ENCODE measurements at places on chromosomes 4 and X. TPM values are rescaled to one million over a fixed set of nuclear protein-coding genes. Genes with fewer than 3 reads are reported as not detected.

- DNase-seq, result no peak
Observed at GRCh38 chrX:16199343-16199742, 32.1 kb downstream of the MAGEB17 start.

DNA sequence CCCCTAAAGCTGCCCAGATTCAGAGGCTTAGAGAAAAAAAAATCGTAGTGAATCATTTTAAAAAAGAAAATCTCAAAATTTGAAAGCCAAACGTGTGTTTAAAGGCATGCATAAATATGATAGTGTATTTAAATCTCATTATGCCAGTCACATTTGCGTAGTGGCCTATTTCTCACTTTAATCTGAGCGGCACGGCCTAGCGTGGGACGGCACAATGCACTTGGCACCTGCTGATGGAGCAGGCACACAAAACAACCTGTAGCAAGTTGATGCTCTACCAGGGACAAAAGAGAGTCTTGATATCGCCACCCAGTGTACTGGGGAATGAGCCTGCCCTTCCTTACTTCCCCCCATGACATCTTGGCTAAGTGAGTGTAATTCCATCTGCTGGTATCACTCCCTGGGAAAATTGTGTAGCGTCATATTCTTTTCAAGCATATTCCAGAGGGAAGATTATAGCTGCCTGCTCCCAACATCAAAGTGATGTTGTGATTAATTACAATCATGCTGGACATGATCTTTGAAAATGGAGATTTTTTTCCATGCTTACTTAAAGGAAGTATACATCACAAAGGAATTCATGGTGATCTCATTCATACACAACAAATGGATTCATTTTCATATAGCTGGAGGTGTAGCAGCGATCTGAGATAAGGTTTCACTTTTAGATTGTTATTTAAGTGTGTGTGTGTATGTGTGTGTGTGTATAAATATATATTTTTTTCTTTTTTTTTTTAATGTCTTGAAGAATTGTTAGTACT, 138.8 kb downstream of the DCTD start:
- peak; percentile 63 for DNase-seq

- DNase-seq, result no peak
Observed at GRCh38 chr4:24372341-24372740, 212.0 kb downstream of the DHX15 start.

DNA sequence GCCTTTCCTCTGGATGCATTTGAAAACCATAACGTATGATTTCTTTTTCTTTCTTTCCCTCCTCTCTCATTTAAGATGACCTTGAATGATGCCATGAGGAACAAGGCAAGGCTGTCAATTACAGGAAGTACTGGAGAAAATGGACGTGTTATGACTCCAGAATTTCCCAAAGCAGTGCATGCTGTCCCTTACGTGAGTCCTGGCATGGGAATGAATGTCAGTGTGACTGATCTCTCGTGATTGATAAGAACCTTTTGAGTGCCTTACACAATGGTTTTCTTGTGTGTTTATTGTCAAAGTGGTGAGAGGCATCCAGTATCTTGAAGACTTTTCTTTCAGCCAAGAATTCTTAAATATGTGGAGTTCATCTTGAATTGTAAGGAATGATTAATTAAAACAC, 142.8 kb downstream of the GRIA2 start:
- DNase-seq, result no peak

- peak; percentile 4 for DNase-seq
Observed at GRCh38 chr4:17577665-17578481, 875 bp downstream of the LAP3 start.

GRCh38 chrX:19791562-19791961, 95.8 kb downstream of the SH3KBP1 start:
- DNase-seq, result peak; percentile 25

DNA sequence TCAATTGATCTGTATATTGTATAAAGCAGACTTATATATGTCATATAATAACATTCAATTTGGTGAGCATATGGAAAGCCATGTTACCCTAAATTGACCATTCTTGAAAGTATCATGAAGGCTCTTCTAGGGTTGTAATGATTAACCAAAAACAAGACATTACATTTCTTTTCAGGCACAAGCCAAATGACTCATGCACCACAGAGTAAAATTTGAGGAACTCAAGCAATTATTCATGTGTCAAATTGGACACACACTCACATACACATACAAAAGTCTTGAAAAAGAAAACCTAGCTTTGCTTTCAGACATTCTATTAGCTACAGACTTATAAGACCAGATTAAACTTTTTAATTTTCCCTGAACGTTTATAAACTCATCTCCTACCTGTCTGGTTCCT, 146.5 kb upstream of the PCDH18 start:
- DNase-seq, result peak; percentile 81

GRCh38 chr4:180169966-180170365, 2073.2 kb upstream of the TENM3 start:
- DNase-seq, result no peak

DNA sequence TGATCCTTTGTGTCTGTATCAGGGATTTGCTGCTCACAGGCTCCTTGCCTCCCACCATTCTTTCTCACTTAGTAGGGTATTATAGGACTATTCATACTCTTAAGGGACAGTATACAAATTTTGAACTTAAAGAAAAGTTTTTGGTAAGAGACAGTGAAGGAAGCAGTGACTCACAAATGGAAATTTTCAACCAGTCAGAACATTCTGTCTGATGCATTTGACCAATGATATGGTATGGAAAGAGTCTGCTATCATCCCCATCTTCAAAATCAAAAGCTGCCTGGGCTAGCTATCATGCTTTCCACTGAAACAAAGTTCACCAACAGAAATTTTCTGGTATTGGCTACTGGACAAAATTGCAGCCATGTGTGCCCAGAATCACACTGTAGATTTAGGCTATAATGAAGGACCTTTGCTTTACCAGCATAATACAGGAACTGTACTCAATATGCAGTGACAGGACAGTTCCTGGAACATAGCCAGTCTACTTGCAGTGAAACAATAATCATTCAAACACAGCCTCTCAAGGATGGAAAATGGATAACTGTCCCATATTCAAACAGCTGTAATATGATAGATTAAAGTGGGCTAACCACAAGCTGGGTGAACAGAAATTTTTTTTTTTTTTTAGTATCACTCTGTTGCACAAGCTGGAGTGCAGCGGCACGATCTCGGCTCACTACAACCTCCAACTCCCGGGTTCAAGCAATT, 109.0 kb upstream of the ACSL4 start:
- DNase-seq, result peak; percentile 64

DNA sequence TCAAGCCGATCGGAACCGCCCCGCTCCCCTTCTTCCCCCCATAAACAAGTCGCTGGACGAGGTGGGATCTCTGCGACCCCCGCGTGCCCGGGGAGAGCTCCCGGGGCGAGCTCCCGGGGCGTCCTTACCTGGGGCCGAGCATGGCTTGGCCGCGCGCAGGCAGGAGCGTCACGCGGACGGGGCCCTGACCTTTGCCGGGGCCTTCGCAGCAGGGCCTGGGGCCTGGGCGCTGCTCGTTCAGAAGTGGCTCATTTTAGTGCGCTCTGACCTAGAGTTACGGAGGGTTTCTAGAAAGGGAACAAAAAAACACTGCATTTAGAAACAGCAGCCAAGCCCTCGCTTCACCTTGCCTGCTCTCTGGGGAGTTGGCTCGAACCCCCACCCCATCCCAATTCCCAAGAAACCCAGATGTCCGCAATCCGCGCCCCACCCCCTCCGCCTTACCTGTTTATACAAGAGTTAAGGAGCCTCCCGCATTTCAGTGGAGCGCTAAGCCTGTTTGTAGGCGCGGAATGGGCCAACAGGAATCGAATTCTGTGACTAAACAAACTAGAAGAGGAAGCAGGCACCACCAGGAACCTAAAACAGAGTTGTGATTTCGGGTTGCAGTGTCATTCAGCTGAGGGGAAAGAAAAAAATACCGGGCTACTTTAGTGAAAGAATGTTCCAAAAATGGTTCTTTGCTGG, 814 bp upstream of the RBM47 start:
- DNase-seq, result no peak

- peak; percentile 6 for DNase-seq
Observed at GRCh38 chrX:73944563-73944908, 359.4 kb upstream of the ZCCHC13 start.

DNA sequence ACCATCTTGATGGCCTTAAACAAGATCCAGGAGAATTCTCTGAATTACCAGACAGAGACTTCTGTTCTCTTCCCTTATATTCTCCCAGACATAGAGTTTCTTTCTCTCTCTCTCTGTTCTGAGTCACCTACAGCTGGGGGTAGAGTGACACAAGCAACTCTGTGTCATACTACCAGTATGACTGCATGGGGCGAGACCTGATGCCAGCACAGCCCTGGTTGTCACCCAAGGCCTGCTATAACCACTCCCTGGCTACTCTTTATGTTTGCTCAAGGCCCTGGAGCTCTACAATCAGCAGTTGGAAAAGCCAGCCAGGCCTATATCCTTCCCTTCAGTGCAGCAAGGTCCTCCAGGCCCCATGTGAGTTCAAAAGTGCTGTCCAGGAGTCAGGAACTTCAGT, 114.2 kb upstream of the TENT5D start:
- DNase-seq, result no peak

DNA sequence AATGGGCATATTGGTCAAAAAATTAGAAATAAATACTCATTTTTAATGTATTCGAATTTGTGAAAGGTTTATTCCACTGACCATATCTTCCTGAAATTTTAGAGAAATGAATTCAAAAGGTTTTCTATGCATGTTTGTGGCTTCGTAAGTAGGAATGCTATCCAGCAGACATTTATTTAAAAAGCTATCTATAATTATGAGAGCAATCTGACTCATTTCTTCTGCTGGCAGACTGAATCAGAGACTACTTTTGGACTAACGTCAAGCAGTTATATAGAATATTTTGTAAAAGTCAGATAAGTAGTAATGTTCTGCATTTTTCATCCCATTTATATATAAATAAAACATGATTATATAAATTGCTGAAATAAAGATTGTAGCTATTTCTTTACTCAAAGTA, 125.0 kb downstream of the SPCS3 start:
- peak; percentile 91 for DNase-seq

DNA sequence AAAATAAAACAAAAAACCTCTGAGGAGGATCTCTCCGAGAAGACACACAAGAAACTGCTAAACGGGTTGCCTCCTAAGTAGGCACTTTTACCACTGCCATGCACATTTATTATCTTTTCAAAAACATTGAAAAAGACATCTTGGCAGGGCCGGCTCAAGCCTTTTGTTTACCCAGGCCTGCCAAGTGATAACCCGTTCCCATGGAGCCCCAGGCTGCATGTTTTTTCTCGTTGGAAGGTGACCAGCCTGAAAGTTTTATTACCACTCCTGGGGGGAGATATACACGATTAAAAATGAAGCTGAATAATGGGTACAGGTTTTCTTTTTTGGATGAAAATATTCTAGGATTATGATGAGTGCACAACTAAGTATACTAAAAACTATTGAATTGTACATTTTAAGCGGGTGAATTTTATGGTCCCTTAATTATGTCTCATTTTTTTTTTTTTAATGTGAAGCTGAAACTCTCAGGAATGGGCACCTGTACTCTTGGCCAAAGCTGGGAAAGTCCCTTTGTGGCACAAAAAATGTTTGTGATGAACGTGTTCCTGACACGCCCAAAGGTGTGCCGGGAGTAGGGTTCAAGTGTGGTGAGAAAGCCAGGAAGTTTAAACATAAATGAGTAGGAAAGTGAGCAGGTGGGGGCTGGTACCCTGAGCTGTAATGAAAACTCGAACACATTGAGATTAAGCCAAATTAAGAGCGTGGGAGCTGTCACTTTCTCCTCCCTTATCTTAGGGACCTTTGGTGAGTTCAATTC, 1.5 kb upstream of the MAP7D2 start:
- no peak for DNase-seq

DNA sequence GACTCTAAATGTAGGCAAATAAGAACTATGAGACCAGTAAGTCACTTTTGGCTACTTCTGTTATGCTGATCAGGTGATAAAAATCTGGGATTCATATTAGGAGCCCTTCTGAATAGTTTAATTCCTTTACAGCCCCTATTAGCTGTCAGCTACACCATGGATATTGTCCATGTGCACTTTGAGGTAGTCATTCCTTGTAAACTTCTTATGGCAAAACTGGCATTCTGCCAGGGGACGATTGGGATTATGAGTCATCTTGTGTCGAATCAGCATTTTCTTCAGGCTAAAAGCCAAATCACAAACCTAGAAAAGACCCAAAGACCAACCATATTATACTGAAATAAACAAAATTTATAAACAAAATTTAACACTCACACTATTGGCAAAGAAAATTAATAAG, 227.6 kb downstream of the PRDM5 start:
- peak; percentile 82 for DNase-seq

GRCh38 chr4:168853770-168854169, 156.3 kb downstream of the CBR4 start:
- no peak for DNase-seq

CSN1S1 gene
- not detected for total RNA-seq

TMPRSS11F gene
- total RNA-seq, result not detected

DOK7 gene
- not detected for total RNA-seq

CFP gene
- under 0.01 TPM for total RNA-seq

PARM1 gene
- under 0.01 TPM for total RNA-seq

CFAP47 gene
- total RNA-seq, result not detected
